Stimulated activated CD4-positive, alpha-beta T cell treated with anti-CD3 and anti-CD28 coated beads, TNF-alpha, amount 100 ng/mL, for 24 hours (primary cell): ENCODE measurements at places on chromosomes 6 and 20.

GRCh38 chr20:5871459-5872410, 78.6 kb downstream of the TRMT6 start:
- DNase-seq: no peak

GRCh38 chr6:111823012-111823411, 50.2 kb downstream of the FYN start:
- DNase-seq: no peak

DNA sequence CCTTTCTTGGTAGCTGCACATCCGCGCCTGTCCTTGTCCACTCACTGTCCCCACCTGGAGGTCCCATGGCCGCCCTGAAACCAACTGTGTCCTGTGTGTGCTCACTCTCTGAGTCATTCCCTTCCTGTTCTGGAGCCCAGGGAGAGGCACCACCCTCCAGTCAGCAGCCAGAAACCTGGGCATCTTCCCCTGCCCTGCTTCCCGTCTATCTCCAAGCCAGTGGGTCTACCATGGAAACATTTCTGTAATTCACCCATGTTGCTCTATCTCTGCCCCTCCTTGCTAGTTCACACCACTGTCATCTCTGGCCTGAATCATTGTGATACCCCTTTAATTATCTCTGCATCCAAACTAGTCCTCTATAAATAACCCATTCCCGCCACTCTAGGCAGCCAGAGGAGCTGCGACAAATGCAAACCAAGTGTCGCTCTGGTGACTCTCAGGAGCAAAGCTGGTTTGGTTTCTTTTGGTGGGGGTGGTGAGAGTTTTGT, 28.8 kb upstream of the SYNJ2 start:
- no peak for DNase-seq

DNA sequence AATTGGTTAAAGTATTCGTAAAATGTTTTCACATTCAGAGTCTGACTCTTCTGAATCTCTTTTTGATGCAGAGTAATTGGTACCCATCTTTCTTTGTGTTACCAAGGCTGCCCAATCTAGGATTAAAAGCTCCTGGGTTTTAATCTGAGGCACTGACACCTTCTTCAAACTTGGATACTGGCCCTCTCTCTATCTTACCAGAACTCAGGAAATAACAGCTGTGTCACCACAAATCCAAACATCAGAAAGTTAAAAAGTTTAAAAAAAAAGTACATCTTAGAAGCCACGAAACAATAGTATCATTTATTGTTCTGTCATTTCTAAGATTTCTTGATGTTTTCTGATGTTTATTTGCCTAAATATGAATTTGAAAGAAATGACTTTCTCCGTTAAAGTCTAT, 255.5 kb upstream of the RUNX2 start:
- DNase-seq: no peak

DNA sequence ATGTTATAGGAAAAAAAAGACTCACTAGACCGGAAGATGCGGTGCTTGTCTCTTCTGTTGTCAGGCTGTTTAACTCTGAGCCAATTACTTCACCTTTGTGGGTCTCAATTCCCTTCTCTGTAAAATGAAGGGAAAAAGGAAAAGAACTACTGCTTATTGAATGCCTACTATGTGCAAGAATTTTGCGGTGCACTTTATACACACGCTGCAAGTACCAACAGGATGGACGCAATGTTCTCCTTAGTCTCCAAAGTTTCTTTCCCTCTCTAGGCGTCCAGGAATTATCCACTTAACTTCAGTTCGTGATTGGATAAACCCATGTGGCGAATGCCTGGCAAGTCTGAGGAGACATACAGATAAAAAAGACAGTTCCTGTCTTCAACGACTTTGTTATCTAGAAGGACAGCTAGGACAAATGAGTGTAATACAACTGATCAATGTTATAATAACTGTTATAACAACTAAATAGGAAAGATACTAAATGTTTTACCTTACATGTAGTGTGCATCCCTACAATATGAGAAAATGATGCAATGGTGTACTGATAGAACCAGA, 69.0 kb upstream of the JARID2 start:
- DNase-seq: no peak

DNA sequence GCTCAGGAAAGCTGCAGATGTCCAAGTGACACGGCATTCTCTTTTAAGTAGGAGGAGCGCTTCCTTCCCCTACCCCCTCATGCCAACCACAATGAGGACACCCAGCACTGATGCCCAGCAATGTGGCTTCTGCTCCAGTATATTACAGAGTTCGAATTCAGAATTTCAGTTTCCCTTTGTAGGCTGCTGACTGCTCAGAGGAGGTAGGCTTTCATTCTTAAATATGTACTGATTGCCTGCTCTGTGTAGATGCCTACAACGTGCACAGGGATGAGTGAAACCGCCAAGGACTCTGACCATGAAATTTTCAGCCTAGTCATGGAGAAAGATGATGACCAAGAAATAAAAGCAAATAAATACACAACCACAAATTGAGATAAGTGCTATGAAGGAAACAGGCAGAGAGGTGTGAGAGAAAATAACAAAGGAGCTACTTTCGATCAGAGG, 50.9 kb upstream of the TNFAIP3 start:
- no peak for DNase-seq

DNA sequence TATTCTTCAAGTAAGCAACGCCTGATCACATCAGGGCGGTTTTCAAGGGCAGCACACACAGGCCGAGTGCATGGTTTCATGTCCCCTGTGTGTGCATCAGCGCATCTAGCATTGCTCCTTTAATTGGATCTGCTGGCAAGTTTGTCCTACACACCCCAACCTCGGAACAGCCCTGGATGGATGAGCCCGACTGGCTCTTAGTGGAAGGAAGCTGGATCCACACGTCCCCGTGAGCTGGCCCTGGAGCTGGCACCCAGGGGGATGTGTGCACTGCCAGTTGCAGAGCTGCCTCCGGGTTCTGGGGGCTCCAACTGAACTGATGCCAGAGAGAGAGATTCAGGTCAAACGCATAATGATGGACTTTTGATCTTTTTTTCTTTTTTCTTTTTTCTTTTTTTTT, 39.2 kb upstream of the QKI start:
- no peak for DNase-seq

DNA sequence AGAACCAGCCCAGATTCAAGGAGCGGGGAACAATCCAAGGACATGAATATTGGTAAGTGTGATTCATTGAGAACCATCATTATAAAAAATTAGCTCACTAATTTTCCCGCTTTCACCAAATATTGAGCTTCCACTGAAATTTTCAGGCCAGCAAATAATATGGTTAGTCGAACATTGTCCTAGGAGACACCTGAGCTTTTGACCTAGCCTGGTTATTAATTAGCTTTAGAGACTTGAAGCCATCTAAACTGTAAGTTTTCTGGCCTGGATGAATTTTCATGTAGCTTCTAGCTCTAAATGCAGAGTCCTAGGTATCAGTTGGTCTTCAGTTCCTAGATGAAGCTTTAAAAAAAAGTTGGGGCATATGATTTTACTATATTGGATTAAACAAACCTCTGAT, 17.1 kb upstream of the RALGAPA2 start:
- no peak for DNase-seq

- DNase-seq: no peak
These were observed 336.2 kb downstream of the FOXA2 start for GRCh38 chr20:22248051-22248667.

DNA sequence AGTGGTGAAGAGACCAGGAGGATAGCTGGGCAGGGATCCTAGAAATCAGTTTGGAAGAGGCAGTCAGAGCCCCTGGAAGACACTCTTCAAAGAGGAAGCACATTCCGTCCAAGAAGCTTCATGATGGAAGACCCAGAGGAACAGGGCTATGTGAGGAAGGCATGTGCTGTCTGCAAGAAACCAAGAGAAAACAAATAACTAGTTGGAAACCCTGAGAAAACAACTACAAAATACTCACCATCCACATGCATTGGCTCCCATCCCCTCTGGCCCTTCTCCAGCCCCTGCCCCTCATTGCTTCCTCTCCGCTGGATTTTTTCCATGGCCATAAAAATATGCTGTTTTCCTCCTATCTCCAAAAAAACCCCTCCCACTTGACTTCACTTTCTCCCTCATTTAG, 40.9 kb upstream of the SMOC2 start:
- DNase-seq: no peak

- no peak for DNase-seq
These were observed 200.0 kb downstream of the KHDRBS2 start for GRCh38 chr6:62086047-62086446.

- no peak for DNase-seq
These were observed 78.4 kb downstream of the PREP start for GRCh38 chr6:105324386-105324950.

GRCh38 chr20:39873286-39873685, 815.8 kb downstream of the MAFB start:
- DNase-seq: no peak

DNA sequence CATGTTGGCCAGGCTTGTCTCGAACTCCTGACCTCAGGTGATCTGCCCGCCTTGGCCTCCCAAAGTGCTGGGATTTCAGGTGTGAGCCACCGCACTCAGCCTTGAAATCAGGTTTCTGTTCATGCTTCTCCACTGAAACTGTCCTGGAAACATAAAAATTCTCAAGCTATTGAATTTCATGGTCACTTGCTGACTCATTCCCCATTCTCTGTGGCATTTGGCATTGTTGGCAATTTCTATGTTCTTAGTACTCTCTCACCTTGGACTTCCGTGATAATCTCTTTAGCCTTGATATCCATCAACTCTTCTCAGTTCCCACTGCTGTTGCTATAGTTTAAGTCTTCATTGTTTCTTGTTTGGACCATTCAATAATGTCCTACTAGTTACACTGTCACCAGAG, 6.2 kb downstream of the SEL1L2 start:
- no peak for DNase-seq

DNA sequence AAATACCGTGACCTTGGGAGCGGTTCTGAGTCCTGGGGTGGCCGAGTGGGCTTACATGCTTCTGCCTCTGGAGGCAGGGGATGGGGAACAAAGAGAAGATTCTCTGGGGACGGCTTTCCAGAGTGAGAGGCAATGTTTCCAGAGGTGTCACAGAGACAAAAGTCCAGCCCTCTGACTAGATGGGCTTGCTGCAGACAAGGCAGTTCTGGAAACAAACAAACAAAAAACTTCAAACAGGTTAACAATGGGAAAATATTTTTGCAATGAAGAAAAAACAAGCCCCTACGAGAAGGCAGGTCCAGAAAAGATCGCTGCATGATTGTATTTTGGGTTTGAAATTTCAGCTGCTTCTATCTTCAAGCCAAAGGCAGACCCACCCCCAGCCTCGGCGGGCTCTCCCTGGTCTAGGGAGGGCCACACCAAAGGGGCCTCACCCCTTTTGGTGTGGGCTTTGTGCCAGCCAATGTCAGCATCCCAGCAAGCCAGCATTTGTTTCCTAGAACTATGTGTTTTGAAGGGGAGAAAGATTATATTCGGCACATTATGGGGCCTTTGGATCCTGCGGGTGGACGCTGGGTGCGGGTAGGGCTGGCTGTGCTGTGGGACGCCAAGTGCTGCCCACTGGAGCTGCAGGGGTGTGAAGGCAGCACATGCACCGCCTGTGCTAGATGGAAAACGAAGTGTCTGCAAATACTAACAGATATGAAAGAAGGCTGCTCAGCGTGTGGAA, 42.9 kb downstream of the RIOK1 start:
- no peak for DNase-seq

GRCh38 chr6:134589512-134589911, 271.6 kb upstream of the SGK1 start:
- DNase-seq: no peak

DNA sequence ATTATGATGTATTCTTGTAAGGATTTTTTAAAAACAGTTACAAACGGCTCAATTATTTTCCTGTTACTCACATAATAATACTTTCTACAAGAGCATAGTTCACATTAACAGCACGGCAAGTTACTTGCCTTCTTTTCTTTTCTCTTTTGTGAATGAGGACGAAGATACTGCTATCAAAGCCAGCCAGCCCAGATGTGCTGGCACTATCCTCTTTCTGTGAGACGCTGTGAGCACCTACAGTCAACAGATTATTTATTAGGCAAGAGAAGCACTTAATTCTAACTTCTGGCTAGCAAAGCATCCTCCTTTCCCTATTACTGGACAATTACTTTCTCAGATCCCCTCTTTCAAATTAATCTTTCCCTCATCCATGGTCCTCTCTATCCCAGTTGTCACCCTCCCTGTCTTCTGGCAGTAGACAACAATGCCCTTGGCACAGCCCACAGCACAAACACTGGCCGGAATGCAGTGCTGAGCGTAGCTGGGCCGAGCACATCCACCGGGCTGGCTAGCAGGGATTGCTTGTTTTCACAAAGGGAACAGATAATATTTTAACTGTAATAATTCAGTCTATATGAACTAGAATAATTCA, 262.1 kb downstream of the FOXC1 start:
- DNase-seq: no peak
